ENCODE measurements at places on chromosomes 3 and 15.

DNA sequence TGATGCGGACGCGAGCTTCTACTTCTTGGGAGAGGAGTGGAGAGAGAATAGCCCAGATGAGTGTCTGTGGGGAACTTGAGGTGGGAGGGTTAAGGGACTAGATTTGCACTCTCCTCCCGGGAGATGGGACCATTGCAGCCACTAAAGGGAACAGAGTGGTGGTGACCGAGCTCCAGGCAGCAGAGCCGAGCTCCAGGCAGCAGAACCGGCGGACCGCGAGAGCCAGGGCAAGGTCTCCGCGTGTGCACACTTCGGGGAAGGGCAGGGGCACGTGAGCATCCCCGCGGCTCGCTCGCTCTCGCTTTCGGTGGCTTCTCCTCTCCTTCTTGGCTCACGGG is 1.1 kb downstream of the IGDCC3 start:
- no peak for DNase-seq

DNA sequence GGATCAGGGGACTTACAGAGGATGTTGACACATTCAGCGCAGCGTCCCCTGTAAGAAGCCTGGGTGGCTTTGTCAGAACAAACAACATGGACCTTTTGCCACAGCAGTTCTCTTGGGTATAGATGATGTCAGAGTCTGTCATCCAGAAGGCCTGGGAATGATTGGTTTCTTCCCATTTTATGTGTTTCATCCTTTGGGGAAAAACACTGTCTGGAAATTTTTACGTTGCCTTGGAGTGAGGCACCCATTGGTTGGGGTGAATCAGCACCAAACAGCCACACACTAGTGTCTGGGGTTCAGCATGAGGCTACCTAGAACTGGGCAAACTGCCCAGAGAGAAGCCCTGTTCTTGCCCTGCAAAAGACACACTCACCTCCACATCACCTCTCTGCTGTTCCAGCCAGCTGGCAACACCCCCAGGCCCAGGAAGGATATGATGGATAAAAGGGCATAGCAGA is 123.0 kb downstream of the FAM43A start:
- no peak for DNase-seq

GRCh38 chr15:61151791-61152190 is 77.3 kb downstream of the RORA start:
- DNase-seq, result no peak

- DNase-seq, result peak; percentile 34
Measured at GRCh38 chr3:141412087-141412935, 44.0 kb downstream of the ZBTB38 start.

- DNase-seq, result no peak
Measured at GRCh38 chr3:5948084-5948483, 760.6 kb downstream of the EDEM1 start.

- no peak for DNase-seq
Measured at GRCh38 chr3:129320825-129321487, 42.3 kb downstream of the HMCES start.

GRCh38 chr3:128508852-128509251 is 15.9 kb upstream of the GATA2 start:
- no peak for DNase-seq

GRCh38 chr3:124063197-124063909 is 71.4 kb upstream of the ROPN1 start:
- no peak for DNase-seq

GRCh38 chr3:151859905-151860304 is 13.5 kb upstream of the SUCNR1 start:
- DNase-seq, result no peak

- no peak for DNase-seq
Measured at GRCh38 chr3:186004209-186004608, 66.4 kb upstream of the TRA2B start.

- no peak for DNase-seq
Measured at GRCh38 chr3:43215663-43216275, 70.6 kb upstream of the SNRK start.

DNA sequence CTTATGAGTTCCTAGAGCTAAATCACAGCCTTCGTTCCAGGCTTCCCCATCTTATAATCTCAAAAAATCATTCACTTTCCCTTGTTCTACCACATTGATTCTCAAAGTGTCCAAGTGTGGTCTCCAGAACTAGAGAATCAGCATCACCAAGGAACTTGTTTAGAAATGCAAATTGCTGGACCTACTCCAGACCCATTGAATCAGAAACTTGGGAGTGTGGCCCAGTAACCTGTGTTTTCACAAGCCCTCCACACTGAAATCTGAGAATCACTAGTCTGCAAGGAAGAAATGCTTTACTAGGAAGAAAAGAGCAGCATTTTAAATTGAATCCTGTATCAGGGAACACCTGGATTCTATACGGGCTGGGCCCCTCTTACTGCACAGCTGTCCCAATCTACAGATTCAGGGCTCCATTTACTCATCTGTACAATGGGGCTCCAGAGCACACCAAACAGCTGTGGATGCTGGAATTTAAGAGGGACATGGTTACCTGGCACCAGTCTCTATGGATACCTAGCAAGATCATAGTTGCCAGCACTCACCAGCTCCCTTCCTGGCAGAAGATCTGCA is 3.9 kb downstream of the MEGF11 start:
- no peak for DNase-seq

GRCh38 chr3:183378008-183378407 is 50.4 kb downstream of the MCF2L2 start:
- DNase-seq, result no peak

DNA sequence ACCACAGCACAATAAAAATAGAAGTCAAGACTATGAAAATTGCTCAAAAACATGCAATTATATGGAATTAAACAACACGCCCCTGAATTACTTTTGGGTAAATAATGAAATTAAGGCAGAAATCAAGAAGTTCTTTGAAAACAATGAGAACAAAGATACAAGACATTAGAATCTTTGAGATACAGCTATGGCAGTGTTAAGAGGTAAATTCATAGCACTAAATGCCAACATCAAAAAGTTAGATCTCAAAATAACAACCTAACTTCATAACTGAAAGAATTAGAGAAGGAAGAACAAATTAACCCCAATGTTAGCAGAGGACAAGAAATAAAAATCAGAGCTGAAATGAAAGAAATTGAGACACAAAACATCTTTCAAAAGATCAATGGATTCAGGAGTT is 86.6 kb upstream of the UBP1 start:
- no peak for DNase-seq

- no peak for DNase-seq
Measured at GRCh38 chr3:136152963-136153362, 43.2 kb downstream of the MSL2 start.

- DNase-seq, result no peak
Measured at GRCh38 chr3:4736284-4736861, 242.9 kb upstream of the BHLHE40 start.

DNA sequence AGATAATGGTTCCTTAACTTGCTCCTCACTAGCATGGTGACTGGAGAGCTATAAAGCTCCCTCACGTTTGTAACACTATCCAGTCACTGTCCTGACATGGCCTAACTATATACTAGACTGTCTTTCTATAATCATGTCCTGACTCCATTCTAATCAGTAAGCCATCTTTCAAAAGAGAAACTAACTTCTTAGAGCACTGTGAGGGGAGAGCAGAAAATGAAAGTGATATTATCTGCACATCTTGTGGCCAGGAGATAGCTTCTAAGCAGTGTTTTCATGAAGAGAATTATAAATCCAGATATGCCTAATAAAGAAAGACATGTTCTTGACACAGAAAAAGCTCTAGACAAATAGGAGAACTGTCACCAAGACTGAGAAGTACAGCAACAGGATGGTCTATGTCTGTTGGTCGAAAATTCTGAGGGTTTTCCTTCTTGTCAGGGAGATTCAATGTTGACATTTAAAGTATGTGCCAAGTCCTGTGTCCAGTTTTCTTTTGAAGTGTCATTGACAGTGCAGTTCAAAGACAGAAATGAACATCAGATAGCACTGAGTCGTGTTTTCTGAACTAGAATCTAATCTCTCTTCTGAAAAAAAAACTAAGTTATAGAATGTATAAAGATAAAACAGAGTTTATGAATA is 230.6 kb upstream of the PEX5L start:
- no peak for DNase-seq

DNA sequence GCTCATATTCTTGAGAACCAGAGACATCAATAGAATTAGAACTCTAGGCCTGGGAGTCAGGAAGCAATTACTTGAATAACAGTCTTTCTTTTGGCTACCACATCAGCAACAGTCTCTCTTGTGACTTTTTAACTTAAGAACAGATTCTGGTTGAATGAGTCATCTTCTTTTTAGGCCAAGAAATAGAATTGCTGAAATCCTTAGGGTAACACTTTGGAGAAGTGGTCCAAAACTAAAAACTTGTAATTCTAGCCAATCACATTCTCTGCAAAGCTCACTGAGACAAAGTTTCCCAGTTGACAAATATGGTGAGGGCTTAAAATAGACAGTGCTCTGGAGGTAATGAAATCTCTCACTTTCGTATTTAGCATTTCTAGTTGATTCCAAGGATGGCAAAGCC is 238.0 kb downstream of the SHOX2 start:
- DNase-seq, result no peak

DNA sequence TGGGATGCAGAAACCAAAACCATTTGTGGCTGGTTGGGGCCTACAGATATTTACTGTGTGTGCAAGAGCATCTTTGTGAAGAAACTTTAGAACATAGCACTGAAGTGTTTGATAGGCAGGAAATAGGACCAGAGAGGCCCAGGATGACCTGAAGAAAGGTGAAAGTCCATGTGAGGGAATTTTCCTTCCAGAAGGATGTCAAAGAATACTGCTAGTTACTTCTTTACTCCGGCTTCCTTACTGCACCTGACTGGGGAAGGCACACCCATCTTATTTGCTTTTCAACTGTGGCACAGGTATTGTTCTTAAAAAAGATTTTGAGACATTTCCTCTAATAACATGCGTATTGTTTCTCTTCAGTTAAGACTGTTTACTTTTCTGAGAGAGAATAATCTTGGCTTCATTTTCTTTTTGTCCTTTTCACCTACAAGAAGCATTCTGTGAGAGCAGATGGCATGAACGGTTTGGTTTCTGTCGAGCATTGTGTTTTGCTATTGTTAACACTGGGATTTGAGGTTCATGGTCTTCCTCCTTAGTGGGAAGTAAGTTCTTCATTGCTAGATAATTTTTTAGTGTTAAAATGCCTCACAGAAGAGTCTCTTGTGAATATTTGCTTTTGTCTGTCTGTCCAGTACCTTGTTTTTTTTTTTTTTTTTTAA is 71.5 kb downstream of the SLCO3A1 start:
- no peak for DNase-seq

DNA sequence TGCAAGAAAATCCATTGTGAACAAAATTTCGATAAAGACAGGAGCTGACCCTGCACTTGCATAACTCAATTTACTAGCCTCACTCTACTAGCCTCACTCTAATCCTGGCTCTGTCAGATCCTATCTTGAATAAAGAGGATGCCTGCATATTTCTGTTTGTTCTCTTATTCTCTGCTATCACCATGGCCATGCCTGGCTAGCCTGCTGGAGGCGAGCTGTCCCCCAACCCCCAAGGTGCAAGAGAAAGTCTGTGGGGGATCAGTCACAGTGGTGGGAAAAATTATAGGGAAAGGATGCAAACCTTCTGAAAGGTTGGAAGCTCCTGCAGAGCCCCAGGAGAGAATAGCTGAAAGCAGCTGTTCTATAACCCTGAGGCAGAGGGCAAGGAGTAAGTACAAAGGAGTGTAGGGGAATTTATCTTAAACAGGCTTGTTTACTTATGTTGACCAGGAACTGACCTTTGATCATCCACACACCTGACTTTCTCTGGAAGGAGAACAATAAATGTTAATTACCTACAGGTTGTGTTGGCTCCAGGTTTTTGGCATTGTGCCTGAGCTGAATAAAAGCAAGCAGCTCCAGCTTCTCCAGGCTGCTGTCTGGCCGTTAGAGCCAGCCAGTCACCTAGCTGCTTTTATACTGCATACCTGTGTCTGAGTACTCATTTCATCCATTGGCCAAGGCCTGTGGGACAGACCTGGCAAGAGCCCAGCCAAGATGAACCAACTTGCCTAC is 137.7 kb upstream of the RASGRP1 start:
- DNase-seq, result no peak

DNA sequence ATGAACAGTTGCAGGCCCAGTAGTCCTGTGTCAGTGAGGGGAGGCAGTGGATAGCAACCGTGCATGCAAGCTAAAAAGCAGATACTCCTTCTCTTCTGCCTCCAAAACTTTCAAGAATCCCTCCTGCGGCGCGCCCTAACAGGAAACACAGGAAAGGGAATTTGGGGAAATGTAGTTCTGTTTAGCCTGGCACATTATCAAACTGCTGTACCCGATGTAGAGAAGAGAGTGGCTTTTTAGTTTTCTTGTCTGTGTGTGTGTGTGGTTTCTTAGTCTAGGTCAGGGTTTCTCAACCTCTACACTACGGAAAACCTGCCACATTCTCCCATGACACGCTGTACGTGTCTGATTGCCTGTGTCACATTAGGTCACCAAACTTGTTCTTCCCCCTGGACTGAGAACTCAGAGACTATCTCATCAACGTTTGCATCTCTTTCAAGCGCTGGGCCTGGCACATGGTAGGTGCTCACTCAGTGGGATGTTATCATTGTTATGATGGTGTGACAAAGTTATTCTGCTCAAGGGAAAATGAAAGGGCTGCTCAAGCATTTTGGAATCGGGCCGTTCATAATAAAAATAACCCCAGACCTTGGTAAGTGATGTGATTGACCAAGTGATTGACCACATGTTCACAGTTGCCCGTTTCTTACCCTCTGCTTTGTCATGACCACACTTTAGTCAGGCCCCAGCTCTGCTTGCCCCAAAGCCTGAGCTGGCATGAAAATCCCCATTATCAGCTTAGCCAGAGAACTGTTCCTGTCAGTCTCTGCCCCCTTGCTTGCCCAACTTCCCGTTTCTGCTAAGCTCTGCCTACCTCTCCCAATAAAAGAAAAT is 33.2 kb downstream of the TM4SF4 start:
- DNase-seq, result no peak

- DNase-seq, result no peak
Measured at GRCh38 chr15:63473007-63473748, 31.2 kb upstream of the USP3 start.

GRCh38 chr3:140627756-140628155 is 50.1 kb upstream of the TRIM42 start:
- no peak for DNase-seq

GRCh38 chr15:29089731-29090616 is 179.6 kb downstream of the NSMCE3 start:
- no peak for DNase-seq

DNA sequence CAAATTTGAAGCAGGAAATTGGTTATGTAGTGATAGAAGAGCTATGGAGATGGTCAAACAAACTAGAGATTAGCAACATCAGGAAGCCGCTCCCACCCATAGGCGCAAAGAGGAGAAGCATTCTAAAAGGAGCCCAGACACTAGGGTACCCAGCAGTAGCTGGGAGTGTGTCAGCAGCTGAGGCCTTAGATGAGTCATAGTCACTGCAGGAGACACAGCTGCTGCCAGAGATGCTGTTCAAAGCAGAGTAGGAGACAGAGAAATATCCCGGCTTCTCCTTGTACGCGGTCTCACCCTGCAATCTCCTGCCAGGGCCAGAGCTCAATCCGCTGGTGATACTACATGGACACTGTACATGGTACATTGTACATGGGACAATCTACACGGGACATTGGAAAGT is 61.9 kb downstream of the VGLL3 start:
- no peak for DNase-seq

DNA sequence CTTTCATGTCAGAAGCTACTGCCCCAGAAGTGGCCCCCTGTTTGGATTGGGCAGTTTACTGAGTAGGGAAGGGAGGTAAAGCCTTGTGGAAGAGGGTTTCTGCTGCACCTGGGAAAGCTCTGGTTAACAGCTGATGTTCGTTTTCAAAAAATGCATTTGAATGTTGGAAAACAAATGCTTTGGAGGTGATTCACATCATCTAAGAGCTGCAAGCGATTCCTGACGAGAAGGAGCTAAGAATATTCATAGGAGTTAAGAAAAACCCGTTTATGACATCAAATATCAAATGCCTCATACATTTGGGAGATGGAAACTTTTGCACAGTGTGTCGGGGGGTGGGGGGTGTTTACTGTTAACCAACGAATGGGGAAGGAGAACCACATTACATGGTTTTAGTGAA is 183.8 kb upstream of the NR2F2 start:
- DNase-seq, result no peak

Measured in activated CD4-positive, alpha-beta T cell treated with anti-CD3 and anti-CD28 coated beads, Interleukin-2, amount 50 U/mL, for 4 hours (primary cell).